B cell (primary cell): ENCODE measurements at places on chromosomes 5 and 9.
A peak's percentile ranks its signal among the peaks of the same experiment; 100 is the strongest.

GRCh38 chr5:117204404-117204803 is 629.8 kb upstream of the SEMA6A start:
- DNase-seq = no peak

DNA sequence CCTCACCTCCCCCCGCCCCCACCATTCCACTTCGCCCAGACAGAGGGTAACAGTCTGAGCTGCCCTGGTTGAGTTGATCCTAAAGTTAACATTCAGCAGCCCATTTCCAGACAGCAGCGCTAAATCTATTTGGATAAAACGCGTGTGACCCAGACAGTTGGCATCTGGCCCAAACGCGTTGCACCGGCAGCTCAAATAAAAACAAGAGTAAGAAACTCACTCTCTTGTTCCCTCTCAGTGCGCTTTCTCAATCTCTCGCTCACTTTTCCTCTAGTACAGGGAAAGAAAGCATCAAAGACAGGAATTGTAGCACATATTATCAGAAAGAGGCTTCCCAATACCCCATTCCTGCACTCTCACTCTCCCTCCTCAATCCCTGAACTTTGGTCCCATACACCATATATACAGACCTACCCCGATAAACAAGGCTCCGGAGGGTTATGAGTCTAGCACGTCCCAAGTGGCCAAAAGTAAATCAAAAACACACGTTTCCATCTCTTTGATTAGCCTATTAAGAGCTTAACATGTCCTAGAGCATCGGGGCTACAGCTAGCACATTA is 1.3 kb downstream of the ADAMTS6 start:
- peak; percentile 59 for DNase-seq

DNA sequence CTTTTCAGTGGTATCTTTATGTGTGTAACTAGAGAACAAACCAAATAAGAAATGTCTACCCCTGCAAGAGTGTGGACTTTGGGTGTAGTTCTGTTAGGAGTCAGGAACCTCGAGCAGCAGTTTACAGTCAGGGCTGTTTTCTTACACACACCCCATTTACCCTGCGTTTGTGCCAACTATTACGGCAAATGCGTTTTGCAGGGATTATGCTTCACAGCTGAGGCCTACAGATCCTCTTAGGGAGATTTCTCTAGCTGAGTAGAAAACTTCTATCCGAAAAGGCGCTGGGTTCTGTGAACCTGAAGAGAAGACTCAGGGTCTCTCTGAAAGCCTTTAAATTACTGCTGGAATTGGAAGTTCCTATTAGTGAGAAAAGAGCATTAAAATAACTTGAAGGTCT is 51.4 kb downstream of the ACER2 start:
- no peak for DNase-seq

DNA sequence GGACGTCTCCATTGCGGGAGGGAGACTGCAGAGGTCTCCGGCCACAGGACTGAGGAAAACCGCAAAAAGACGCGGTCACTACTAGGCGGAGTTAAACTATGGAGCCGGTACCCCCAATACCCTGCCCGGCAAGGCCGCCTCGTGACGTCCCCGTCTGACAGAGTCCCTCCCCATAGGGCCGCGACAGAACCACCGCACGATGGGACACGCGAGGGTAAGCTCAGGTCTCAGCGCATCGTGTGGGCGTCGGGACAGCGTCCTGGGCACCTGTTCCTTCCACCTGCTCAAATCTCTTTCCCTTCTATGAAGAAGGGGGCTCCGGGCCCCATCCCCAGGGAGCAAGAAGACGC is 35.2 kb upstream of the GLDC start:
- DNase-seq = no peak

DNA sequence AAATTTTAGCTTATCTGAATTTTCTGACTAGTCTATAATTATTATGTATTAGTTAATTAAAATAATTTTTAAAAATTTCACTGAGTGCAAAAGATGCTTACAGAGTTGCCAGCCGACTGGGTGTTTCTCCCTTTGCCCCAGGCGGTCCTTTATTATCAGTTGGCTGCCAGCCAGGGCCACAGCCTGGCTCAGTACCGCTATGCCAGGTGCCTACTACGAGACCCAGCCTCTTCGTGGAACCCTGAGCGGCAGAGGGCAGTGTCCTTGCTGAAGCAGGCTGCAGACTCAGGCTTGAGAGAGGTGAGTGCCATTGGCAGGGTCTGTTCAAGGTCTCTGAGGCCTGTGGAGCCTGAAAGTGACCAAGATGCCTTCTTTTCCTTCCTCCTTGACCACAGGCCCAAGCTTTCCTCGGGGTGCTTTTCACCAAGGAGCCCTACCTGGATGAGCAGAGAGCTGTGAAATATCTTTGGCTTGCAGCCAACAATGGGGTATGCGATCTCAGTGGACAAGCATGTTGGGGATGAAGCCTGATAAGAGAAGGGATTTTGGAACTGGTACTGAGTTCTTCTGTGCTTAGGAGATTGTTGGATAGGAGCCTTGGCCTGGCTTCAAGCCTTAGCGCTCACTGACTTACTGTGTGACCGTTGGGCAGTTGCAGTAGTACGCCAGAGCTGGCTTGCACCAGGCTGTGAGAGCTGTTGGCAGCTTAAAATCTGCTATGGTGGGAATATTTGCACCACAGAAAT is 10.6 kb downstream of the DELE1 start:
- DNase-seq = no peak

- DNase-seq = no peak
Observed at GRCh38 chr5:178259623-178260536, 27.3 kb upstream of the PHYKPL start.

GRCh38 chr9:79116709-79117108 is 455.1 kb upstream of the TLE4 start:
- DNase-seq = no peak

DNA sequence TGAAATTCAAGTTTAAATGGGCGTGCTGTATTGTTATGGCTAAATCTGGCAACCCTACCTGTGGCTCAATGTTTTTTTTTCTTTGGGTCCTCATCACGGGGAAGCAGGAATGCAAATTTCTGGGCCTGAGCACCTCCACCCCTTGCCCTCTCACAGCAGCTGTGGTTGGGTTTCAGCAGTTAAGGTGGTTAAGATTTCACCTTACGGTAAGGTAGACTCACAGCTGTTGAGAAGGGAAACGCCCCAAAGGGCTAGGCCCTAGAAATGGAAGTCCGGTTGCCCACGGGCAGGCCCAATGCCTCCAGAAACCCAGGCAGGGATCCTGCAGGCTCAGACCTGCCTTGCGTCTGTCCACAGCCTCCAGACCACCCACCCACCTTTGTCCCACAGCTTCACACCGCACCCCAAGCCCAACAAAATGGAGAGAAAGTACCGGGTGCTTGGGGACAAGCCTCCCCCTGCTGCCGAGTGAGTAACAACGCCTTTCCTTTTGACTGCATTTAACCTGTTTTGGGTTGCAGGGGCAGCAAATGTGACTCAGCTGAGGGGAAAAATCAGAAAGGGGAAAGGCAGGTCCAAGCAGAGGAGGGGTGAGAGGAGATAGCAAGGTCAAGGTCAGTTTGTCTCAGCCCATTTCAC is 48.1 kb upstream of the TDRD7 start:
- no peak for DNase-seq

GRCh38 chr9:125651576-125652232 is 55.3 kb downstream of the MAPKAP1 start:
- DNase-seq = no peak
